ENCODE measurements at places on chromosomes 12 and 14.
A peak's percentile ranks its signal among the peaks of the same experiment; 100 is the strongest.

GRCh38 chr14:61498811-61499210, 177.4 kb downstream of the PRKCH start:
- DNase-seq: no peak

DNA sequence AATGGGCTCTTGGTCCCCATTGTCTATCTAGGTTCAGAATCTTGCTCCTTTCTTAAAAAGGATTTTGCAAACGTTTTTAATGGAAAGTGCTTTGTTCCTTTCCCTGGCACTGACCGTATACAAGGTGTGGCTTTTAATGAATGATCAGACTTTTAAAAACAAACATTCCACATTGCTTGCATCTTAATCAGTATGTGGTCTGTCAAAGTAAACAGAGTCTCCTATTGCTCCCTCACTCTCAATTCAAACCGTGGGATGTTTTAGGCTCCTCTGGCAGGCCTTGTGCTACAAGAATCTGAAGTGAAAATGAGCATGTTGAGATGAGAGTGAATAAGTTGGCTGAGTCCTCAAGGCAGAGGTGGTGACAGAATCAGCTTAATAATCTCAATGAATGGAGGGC, 107.0 kb downstream of the VRK1 start:
- DNase-seq: no peak

DNA sequence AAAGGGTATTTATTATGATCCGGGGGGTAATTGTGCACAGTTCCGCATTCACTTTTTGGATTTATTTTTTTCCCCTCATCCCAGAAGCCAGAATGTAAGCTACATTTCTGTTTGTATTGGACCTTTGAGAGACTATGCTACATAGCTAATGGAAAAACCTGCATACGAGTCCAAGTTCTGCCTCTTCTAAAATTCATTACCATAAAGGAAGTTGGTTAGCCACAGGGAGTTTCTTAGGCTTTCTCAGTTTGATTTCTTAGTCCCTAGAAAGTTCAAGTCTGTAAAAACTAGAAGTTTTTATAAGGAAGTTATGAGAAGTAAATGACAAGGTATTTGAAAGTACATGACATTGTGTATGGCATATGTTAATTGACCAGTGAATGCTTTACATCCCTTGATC, 138.7 kb downstream of the PDE3A start:
- no peak for DNase-seq

DNA sequence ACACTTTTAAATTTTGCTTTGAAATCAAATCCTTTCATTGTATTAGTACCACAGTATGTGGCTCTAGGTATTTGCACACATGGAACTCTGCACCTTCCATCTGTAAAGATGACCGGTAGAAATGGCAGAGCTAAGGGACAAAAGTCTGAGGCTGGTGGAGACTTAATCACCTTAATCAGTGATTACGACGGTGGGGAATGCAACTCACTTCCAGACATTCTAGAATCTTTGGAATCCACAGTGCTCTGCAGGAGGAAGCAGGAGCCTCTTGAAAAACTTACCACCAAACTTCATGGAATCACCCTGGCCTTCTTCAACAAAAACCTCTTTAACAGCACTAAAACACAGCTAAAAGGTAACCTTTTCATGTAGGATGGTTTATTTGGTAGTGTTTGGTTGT, 3.9 kb upstream of the DACT1 start:
- DNase-seq: no peak

GRCh38 chr12:91040096-91040755, 17.6 kb downstream of the KERA start:
- no peak for DNase-seq

DNA sequence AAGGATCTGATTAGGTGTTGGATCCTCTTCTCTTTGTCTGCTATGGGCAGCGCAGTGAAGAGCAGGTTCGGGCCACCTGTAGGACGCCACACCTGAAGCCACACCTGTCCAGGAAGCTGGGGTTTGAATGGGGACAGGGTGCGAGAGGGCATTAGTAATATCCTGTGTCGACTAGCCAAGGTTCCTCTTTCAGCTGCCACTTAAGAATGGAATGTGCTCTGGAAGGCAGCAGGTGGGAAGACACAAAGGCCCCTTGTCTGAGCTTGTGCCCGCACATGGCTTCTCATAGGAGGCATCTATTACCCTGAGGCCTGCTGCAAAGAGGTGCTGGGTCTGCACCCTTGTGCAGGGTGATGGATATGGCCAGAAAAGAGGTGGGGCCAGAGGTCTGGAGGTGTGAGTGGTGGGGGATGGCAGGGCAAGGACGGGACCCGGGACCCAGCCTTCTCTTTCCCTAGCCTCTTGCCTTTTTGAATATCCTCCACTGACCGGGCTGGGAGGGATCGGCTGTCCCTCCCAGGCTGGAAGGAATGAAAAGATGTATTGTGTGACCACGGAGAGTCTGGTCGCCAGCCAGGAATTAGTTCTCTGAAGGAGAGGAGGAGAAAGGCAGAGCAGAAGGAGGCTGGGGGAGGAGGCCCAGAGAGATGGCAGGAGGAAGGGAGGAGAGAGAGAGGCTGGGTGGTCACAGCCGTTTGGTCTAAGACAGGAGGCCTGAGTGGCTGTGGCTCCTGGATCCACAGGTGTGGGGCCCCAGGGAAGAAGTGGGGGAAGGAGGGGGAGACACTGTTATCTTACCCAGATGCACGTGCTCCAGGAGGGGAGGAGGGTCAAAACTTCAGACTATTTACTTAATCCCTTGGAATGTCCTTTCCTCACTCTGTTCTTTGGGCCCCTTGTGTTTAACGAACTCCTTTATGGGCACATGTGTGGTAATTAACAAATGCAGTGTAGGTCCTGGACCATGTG, 101.5 kb downstream of the SMOC1 start:
- no peak for DNase-seq

DNA sequence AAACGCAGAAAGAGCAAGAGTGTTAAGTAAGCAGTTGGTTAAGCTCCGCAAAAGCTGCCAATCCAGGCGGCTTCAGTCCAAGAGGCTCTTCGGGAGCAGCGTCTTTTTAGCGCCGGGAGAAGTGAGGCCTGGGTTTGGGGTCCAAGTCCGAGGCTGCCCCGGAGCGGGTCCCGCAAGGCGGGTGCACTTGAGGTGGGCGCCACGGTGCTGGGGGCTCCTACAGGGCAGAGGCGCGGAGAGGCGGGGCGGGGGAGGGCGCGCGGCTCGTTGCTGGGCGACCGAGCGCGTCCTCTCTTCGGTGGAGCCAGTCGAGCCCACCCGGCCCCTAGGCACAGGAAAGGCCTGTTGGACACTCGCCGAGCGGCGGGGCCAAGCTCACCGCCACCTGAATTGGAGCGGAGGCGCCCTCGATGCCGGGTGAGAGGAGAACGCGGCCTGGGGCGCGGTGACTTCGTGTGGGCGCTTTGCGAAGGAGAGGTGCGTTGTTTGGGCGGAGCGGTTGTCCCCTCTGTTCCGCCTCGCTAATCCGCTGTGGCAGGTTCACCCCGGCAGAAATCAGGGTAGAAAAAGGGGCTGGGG, 15.6 kb downstream of the TTC6 start:
- DNase-seq: no peak

- DNase-seq: no peak
Observed at GRCh38 chr14:90500665-90501370, 104.0 kb downstream of the CALM1 start.

GRCh38 chr12:100173111-100173510, 27.5 kb upstream of the ACTR6 start:
- DNase-seq: no peak

GRCh38 chr14:101230161-101230850, 326.8 kb upstream of the RTL1 start:
- DNase-seq: no peak

DNA sequence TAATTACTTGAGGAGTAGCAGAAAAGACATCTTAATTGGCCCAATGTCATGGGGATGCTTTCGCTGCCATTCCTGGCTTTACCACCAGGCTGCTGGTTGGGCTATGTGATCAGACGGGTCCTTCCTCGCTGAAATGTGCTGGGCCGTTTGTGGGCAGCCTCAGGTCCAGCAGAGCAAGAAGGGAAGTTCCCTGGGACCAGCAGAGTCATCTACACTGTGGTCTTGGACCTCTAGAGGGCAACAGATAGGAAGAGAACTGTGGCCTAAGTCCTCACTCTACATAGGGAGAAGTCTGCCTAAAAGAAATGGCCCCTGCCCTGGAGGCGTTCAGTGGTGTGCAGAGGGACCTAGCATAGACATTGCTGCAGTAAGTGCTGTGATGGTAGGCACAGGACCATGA, 10.9 kb downstream of the EVL start:
- DNase-seq: peak; percentile 15

- no peak for DNase-seq
Observed at GRCh38 chr14:76710056-76711010, 50.9 kb upstream of the VASH1 start.

DNA sequence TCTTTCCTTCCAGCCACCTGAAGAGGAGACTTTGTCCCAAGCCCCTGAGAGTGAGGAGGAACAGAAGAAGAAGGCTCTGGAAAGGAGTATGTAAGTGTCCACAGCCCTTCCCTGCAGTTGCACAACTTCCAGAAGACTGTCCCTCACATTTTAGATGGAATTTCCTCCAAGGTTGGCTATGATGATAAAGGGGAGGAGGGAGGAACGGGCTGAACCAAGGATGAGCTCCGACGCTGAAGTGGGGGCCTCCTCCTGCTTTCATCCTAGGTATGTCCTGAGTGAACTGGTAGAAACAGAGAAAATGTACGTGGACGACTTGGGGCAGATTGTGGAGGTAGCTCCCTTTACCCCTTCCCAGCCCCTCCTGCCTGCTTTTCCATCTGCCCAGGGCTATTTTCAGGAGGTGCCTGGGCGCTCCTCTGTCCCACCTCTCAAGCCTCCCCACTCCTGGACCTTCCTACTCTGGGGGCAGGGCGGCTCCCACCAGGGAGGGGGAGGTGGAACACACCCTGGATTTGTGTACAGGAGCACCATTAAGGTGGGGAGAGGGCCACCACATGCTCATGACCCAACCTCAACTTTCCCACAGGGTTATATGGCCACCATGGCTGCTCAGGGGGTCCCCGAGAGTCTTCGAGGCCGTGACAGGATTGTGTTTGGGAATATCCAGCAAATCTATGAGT, 2.3 kb downstream of the ARHGEF25 start:
- no peak for DNase-seq

- no peak for DNase-seq
Observed at GRCh38 chr12:57242329-57242690, 8.7 kb downstream of the STAC3 start.

DNA sequence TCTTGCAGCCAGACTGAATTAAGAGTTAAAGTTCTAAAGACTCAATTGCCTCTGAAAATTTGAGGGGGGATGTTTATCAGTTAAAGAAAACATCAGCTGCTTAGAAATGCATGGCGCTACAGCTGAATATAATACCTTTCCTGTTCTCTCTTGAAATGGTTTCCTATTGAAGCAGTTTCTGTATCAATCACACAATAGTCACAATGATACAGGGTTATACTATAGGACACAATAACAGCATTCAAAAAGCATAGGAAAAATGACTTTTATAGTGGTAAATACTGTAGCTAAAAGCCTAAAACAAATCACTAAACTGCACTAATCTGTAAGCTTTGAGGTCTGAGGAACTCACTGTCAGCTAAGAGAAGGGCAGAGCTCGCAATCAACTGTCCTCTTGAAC, 15.2 kb downstream of the MDGA2 start:
- DNase-seq: no peak

GRCh38 chr12:113486722-113487121, 15.1 kb upstream of the LHX5 start:
- no peak for DNase-seq

GRCh38 chr14:103156651-103157378, 33.6 kb downstream of the TNFAIP2 start:
- no peak for DNase-seq

DNA sequence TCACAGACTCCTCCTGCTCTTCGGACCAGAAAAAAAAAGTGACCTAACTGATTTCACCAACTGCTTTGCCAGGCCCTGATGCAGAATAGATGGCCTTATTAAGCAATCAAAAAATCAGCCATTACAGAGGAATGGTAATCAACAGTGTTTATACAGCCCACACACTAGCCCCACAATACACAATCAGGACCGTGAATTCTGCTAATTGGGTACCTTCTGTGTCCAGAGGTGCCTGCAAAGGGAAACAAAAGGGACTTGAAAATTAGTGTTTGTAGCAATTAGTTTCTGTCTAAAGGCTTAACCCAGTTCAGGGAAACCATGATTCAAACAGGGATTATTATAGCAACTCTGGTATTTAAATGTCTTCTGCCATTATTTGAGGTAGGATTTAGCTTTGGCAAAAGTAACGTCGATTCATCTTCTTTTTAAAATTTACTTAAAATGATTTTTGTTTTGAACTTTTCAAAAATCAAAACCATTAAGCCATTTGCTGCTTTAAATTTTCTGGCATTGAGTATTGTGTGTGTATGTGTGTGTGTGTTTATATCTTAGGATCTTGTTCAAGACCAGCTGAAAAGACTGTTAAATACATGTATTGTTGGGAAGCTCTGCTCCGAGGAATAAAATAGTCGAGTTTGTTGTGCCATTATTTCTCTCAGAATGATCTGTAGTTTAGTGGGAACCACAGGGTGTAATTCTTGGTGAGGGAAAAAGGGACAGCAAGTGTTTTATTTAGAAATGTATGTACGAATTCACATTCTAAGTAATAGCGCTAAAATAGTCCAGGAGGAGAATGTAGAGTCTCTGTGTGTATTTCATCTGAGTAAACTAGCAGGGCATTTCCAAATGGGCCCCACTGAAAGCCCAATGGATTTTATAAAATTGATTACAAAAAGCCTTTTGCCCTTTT, 156.1 kb downstream of the PTCSC3 start:
- no peak for DNase-seq

DNA sequence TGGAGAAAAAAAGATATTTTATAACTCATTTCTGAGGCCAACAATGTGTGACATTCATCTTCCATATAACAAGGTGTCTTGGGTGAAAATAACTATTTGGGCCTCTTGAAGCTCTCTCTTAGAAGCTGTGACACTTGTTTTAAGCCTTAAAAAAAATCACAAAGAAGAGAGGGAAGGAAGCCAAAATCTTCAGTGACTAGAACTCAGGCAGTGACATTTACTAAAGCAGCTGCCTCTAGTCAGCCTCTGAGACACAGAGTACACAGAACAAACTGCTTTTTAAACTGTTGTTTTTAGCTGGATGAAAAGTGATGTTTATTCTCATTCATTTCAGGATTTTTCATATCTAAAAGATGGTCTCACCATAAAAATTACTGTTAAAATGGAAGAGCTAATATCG, 793.6 kb downstream of the GALC start:
- no peak for DNase-seq

DNA sequence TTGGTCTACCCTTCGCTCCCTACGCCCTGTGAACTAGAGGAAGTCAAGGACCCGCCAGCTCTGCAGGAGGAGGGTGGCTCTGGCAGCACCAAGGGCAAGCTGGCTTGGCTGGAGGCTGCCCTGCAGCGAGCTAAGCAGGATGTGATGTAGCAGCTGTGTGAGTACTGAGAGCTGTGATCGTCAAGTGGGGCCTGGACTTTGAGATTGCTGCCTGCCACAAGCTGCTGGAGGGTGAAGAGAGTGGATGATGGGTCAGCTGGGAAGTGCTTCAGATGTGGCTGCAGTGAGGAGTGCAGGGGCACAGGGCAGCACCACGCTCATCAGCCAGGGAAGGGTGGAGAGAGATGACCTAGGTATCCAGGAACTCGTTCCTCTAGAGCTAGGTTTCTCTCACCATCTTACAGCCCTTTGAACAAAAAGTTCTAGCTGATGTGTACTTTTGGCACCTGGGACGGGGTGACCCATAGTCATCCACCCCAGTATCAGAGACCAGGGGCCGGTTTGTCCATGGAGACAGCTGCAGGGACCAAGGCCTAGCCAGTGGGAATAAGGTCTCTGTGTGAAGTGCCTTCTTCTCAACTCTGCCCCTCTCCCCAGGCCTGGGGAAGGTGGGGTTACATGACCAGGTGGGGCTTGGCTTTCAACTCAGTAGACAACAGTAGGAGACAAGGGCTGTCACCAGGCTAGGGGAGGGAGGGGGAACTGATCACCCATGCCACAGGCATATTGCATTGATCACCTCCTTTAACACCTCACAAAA, 3.2 kb downstream of the KRT86 start:
- DNase-seq: no peak

Data from 8988T (cell line).